ENCODE measurements at places on chromosomes 12 and 14.

GRCh38 chr12:132513070-132513398 is 23.1 kb downstream of the FBRSL1 start:
- peak; percentile 2 for DNase-seq

- DNase-seq: no peak
Measured at GRCh38 chr12:51819736-51820525, 28.6 kb downstream of the FIGNL2 start.

DNA sequence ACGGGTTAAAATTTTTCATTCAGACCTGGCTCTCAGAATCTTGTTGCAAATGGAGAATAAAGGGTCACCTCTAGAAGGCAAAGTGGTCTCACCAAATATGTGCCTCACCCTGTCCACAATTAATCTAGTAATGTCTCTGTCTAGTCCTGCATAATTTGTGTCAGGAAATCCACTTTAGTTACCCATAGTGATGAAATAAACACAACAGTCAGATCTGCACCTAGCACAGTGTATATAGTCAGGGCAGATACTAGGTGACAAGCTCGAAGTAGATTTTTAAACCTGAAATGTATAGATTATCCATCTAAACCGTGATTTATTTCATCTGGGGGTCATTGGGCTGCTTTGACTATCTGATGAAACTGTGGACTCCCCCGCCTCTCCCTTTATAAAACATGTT is 15.9 kb upstream of the FLVCR2 start:
- DNase-seq: no peak

DNA sequence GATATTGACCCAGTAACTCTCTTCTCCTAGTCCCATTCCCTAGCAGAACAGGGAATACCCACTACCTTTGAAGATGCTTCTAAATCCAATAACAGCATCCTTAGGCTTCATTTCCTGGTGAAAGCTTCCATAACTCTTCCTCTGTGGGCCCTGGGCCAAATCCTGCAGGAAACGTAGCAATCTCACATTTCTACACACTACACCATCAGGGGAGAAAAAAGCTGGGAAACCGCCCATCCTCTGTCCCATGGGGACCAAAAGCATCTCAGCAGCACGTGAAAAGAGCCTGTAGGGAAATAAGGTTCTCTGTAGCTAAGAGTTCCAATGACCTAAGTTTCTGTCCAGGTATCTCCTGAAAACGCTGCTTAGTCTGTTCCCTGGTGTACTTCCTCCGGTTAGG is 340.2 kb downstream of the DPF3 start:
- no peak for DNase-seq

All from BJ (cell line).